ENCODE measurements at places on chromosomes 13 and 19. TPM values are rescaled to one million over a fixed set of nuclear protein-coding genes. Genes with fewer than 3 reads are reported as not detected.
A peak's percentile ranks its signal among the peaks of the same experiment; 100 is the strongest.

DNA sequence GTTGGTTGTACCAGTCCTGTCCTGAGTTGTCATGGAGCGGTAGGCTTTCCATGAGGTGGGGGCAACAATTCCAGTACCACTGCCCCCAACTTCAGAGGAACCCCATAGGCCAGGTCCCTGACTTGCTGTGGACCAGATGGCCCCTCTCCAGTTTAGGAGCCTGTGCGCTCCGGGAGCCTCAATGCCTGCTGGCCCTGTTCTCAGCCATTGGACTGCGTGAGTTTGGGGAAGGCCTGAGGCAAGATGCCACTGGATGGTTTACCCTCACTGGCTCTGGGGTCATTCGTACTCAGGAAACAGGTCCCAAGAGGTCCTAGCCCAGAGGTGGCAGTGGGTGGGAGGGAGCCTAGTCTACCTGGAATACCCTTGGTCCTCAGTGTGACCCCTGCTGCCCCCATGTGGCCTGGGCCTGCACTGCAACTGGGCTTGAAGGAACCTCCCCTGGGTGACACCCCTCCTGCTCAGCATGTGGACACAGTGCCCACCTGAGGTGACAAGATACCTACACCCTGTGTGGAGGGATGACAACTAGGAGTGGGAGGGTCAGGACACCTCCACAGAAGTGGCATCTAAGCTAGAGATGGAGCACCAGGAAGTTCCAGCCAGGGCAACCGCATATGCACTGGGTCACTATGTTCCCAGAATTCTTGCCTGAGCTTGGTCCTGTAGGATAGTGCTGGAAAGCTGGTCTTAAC, 6.0 kb upstream of the PRR19 start:
- H3K36me3 ChIP-seq: peaks cover 81% of the 10 kb centered on the region
- H3K27ac ChIP-seq: no peak overlapping the region
- peak; percentile 84 for DNase-seq
- no peak overlapping the region for H3K4me3 ChIP-seq
- H3K4me1 ChIP-seq: peaks cover 11% of the 10 kb centered on the region
- no peaks in the 10 kb centered on the region for H3K27me3 ChIP-seq

- no peaks in the 10 kb centered on the region for H3K4me1 ChIP-seq
- H3K27ac ChIP-seq: no peak overlapping the region
- H3K36me3 ChIP-seq: no peaks in the 10 kb centered on the region
- H3K4me3 ChIP-seq: no peak overlapping the region
- H3K27me3 ChIP-seq: no peaks in the 10 kb centered on the region
Measured at GRCh38 chr13:106212386-106213010, 323.0 kb downstream of the EFNB2 start.

DNA sequence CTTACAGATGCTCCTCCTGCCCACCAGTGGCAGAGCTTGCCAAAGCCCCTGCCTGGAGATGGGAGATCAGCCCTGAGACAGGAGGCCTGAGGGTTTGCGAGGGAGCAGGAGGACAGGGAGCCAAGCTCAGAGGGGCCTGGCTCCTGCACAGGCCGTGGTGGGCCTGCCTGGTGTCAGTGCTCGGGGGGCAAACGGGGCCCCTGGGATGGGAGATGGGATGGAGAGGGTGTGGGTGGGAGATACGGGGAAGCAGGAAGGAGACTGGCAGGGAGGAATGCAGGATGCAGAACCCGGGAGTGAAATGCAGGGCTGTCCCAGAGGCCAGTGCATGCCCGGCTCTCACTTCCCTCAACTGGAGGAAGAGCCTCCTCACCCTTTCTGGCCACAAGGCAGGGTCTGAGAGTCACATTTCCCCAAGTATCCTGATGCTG, 19.9 kb downstream of the ELAVL1 start:
- peaks cover 8% of the 10 kb centered on the region for H3K4me1 ChIP-seq
- H3K36me3 ChIP-seq: peaks cover 94% of the 10 kb centered on the region
- no peak overlapping the region for H3K4me3 ChIP-seq
- DNase-seq: no peak
- H3K27me3 ChIP-seq: no peaks in the 10 kb centered on the region
- H3K27ac ChIP-seq: no peak overlapping the region

The BRCA2 gene
- 7.0 TPM for total RNA-seq

DNA sequence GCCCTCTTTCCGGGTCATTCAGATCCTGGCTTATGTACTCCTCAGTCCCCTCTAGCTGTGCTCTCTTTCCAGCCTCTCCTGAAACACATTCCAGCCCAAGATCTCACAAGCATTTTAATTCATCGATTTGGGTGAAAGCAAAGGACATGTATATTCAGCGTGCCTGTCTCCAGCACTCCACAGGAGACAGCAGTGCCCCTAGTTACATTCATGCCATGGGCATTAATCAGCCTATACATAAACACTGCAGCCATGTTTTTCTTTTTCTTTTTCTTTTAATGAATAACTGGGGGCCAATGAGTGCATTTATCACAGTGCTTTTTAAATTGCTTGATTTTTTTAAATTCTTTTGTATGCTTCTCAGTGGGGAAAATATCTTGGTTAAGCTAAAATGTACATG, 199.1 kb downstream of the DCT start:
- no peak overlapping the region for H3K4me3 ChIP-seq
- H3K27me3 ChIP-seq: no peaks in the 10 kb centered on the region
- no peak for DNase-seq
- no peaks in the 10 kb centered on the region for H3K4me1 ChIP-seq
- H3K36me3 ChIP-seq: no peaks in the 10 kb centered on the region

Measured in spinal cord (tissue), 10 donors.